ENCODE measurements at places on chromosomes 2 and 18.

- DNase-seq = no peak
Measured at GRCh38 chr2:200913654-200914053, 24.5 kb downstream of the NIF3L1 start.

DNA sequence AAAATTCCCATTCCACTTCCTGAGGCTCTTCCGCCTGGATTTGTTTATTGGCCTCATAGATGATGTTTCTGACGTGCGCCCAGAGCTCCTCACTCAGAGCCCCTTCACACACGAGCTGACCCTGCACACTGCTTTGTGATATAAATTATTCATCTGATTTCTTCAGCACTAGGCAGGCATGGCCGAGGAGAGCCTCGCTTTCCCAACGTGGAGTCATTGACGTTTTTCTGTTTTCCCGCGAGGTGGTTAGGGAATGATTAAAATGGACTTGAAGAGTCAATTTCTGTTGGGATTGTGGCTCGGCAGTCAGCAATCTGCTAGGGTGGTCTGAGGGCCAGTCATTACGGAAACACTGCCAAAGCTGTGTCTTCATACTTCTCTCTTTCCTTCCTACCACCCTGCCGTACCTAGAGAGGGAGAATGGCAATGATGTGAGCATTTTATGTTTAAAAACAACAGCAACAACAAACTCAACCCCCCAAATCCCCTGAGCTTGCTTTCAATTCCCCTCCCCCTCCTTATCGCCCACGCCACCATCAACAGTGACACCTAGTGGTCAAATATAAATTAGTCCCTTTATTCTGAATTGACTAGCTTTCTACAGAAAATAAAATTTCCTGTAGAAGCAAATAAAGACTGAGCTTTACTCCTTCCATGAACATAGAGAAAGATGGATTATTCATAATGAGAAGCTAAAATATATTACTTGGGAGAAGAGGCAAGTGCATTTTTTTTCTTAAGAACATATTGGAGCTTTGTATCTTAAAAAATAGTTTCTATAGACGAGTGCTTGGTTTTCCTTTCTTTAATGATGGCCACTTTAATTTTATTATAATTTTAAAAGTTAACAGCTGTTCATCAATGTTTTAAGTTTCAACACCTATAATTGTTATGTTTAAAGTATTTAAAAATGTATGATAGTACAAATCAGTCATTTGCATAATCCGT is 285.1 kb downstream of the MTX2 start:
- DNase-seq = peak; percentile 26

DNA sequence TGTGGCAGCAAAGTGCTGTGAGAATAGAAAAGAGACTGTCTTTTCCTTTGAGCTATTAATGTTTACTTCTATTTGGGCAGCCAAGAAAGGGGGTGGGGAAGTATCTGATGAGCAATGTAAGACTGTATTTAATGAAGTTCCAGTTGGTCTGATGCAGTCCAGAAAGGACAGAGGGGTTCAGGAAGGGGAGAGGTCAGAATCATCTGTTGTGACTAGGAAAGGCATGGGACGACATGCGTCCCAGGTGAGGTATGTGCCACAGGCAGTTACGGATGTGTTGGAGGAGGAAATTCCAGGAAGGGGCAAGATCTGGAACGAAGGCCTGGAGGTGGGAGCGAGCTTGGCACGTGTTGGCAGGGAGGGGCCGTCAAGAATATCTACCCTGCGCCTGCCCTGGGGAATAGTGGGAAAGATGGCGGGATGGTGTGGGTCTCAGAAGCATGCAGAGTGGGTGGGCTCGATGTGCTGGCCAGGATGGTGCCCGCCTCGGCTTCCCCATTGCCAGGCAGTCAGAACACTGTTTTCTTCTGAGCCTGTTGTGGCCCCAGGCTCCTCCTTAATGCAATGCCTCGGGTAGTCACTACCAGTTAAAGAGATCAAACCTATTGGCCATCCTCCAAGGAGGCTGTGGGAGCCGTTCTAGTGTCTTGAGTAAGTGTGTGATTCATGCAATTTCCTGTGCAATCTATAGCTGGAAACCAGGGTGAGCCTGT is 57.8 kb upstream of the TXNDC2 start:
- no peak for DNase-seq

DNA sequence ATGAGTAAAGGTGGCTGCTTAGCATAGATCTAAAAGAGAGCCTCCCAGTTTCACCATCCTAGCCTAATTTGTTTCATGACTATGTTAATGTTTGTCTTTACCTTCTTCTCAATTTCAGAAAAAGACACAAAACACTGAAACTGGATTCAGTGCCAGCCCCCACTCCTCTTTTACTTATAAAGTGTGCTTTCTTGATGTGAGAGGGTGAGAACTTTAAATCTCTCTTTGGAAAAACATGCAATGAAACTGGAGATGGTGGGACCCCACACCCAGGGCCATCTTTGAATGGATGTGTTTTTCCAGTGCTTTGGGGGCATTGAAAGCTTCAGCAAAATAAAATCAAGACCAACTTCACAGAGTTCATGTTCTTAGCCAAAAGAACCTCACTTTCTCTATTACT is 185.9 kb downstream of the CYRIA start:
- DNase-seq = no peak

DNA sequence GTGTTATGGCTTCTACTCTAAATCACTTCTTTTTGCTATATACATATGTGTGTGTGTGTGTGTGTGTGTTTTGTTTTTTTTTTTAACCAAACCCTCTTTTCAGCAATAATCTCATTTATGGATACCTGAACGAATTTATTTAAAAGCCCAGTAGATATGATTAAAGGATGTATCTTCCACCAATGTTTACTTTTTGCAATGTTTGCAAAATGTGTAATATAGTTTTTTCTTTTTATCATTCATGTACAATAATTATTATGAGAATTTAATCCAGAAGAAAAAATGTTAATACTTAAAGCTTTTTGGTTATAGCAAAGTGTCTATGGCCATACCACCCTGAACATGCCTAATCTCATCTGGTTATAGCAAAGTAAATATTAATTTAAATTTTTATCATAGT is 1.6 kb upstream of the CNDP2 start:
- no peak for DNase-seq

GRCh38 chr18:56152551-56153310 is 485.7 kb downstream of the TXNL1 start:
- DNase-seq = no peak

DNA sequence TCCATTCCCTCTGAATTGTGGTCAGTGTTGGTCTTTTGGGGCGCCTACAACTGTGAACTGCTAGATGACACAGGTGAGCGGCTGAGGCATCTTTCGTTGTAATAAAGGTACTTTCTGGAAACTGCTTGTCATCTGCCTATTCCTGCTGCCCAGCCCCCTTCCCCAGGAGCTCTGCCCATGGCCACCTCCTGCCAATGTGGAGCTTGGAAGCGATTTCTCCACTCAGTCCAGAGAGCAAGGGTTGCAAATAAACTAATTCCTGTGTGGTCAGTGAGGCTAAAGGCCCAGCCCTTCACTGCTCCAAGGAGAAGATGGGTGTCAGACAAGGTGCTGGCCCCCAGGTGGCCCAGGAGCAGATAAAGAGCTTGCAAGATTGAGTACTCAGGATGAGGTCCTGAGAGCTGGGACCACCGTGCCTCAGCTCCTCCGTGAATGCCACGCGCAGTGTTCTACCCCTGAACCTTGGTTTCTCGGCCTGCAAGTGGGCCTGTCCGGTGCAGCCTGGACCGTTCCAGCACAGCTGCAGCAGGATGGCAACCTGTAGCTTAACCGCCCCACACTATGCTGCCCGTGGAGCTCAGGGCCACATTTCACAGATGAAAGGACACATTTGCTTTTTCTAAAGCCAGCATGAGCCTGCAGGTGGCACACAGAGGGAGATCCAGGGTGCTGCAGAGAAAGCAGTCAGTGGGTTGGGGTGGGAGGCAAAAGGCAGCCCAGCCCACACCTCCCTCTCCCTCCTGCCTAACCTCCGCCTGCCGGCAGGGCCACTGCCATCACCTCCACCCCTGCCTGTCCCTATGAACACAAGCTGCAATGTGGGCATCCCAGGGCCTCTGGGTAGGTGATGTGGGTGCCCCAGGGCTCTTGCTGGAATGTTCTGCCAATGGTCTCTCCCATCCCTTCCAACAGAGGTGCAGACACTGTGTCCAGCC is 78.7 kb upstream of the OTOF start:
- DNase-seq = no peak

DNA sequence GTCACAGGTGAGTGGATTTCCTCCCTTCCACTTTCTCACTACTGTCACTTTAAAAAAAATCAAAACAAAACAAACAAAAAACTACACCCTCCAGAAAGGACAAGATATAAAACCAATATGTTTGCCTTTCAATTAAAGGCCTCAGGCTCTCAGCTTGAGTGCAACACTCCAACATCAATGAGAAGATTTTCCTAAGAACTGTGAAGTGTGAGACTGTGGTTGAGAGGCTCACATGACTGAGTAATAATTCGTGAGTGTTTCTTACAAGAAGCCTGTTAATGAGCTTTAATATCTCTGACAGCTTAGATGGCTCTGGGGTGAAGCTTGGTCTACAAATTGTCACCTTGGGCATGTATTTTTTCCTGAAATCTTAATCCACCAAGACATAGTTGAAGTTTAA is 216.1 kb downstream of the ETAA1 start:
- no peak for DNase-seq

DNA sequence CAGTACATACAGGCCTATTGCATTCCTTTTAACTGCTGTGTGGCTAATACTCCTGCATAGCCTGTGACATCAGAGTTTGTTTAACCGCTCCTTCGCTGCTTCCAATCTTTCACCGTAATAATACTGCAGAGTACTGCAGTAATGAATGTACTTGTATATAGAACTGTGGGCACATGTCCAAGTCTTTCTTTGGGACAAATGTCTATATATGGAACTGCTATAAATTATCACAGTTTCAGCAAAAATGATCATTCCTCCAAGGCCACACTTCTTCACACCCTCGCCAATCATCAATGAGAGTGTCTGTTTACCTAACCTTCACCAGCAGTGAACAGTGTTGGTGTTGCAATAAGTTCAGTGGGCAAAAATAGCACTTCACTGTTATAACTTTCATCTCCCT is 230.4 kb downstream of the SP3 start:
- no peak for DNase-seq

GRCh38 chr18:49876536-49876935 is 63.2 kb upstream of the ACAA2 start:
- DNase-seq = no peak

GRCh38 chr2:197628043-197628500 is 47.3 kb downstream of the RFTN2 start:
- peak; percentile 82 for DNase-seq

DNA sequence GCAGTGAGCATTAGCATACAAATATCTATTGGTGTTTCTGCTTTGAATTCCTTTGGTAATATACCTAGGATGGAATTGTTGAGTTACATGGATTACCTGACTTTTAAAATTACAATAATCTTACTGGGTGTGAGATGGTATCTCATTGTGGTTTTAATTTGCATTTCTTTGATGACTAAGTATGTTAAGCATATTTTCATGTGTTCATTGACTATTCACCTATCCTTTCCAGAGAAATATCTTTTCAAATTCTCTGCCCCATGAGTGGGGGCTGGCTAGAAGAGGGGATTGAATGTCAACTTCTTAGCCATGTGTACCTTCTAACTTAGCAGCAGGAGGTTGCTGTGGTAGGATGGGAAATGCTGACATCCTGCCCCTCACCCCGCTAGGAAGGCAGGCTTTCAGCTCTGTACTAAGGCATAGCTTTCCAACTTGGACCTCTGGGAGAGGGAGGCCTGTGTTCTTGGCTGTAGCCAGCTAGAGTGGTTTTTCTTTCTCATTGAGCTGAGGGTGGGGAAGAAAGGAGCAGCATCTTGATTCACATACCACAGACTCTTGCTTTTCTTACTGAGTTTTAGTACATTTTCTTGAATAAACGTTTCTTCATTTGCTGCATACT is 63.3 kb upstream of the TTC27 start:
- no peak for DNase-seq

- no peak for DNase-seq
Measured at GRCh38 chr18:6498289-6498856, 83.7 kb upstream of the L3MBTL4 start.

GRCh38 chr2:101630224-101630949 is 67.1 kb upstream of the MAP4K4 start:
- no peak for DNase-seq

DNA sequence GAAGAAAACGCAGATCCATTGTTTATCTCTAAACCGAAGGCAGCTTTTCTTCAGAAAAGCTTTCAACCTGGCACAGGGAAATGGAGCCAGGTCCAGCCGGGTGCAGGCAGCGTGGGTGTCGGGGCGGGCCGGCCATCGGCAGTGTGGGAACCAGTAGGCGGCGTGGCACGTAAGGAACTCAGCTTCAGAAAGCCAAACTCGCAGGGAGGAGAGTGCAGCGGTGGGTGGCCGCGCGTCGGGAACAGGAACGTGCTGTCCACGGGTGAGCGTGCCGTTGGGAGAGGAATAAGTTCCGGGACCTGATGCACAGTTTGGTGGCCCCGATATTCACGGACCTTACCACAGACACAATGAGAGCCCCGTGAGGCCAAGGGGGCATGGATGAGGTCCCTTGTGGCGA is 270.4 kb downstream of the TWIST2 start:
- DNase-seq = no peak

GRCh38 chr2:38540580-38541286 is 62.0 kb downstream of the HNRNPLL start:
- DNase-seq = no peak

- DNase-seq = no peak
Measured at GRCh38 chr2:22893761-22894517, 491.0 kb upstream of the KLHL29 start.

GRCh38 chr18:11204020-11204419 is 54.7 kb upstream of the PIEZO2 start:
- no peak for DNase-seq

- DNase-seq = no peak
Measured at GRCh38 chr18:57930476-57930875, 113.5 kb upstream of the NEDD4L start.

DNA sequence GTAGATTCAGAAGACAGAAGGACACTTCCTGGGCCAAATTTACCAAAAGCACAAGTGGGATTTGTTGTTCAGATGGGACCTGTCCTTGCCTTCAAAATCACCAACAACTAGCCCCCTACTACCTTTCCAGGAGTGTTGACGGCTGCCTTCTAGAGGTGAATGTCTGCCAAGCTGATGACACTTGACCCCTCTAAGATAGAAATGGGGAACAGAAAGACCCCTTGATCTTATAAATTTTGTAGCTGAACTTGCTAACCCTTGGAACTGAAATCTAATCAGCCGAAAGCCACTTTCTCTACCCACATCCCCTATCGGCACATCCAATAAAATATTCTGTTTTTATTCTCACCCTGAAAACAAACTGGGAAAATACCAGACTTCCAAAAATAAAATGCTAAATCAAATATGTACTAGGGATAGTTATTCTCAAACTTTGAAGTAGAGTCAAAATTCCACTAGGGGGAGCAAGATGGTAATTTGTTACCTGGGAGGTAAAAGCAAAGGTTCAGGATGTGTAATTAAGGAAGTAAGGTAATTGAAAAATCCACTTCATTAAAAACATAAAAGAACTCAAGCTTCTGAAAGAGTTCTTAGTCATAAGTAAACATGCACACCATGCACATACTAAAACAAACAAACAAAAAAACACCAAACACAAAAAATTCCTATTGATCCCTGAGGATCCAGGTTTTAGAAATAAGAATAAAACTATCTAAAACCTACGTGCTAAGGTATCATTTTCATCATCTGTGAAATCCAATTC is 119.2 kb downstream of the ANKRD44 start:
- peak; percentile 26 for DNase-seq

- DNase-seq = no peak
Measured at GRCh38 chr2:222525811-222526210, 101.5 kb downstream of the SGPP2 start.

GRCh38 chr2:229610872-229611271 is 103.5 kb downstream of the DNER start:
- DNase-seq = no peak
